Hematopoietic multipotent progenitor cell treated with erythropoietin and hydrocortisone succinate and interleukin-3 and kit ligand, for 4 days (in vitro differentiated cells): ENCODE measurements at places on chromosomes 7 and 10.

- peak; percentile 82 for DNase-seq
Measured at GRCh38 chr7:85186521-85187241, at the start of gene SEMA3D. Gene SEMA3D (minus strand): TSS chr7:85187056. CDS start chr7:85121891, 65,165 bp downstream.

- DNase-seq = no peak
Measured at GRCh38 chr7:43377196-43377960, 205.5 kb upstream of the STK17A start.

- no peak for DNase-seq
Measured at GRCh38 chr7:112876877-112877276, 86.7 kb upstream of the TMEM168 start.

DNA sequence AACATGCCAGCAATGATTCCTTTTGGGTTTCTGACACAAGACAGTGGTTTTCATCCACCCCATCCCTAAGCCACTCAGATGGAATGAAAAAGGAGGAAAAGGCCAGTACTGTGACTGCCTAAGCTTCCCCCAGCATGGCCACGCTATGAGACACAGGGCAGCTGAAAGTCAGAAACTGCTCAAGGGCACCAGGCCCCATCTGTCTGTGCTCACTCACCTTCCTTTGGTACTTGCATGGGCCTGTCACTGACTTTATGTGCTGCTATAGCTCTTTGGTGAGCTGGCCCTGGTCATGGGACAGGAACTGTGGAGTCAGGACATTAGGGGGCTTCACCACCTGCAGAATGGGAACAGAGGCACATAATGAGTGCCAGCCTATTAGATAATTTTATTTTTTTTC lies 21.2 kb upstream of the ACSM6 start:
- no peak for DNase-seq

GRCh38 chr7:51046103-51046466 lies 263.4 kb upstream of the GRB10 start:
- no peak for DNase-seq

- peak; percentile 37 for DNase-seq
Measured at GRCh38 chr10:77702166-77702565, 64.6 kb upstream of the KCNMA1 start.

GRCh38 chr10:22635650-22636049 lies 78.7 kb downstream of the PIP4K2A start:
- DNase-seq = no peak

GRCh38 chr10:87928996-87929395 lies 65.6 kb downstream of the PTEN start:
- no peak for DNase-seq

DNA sequence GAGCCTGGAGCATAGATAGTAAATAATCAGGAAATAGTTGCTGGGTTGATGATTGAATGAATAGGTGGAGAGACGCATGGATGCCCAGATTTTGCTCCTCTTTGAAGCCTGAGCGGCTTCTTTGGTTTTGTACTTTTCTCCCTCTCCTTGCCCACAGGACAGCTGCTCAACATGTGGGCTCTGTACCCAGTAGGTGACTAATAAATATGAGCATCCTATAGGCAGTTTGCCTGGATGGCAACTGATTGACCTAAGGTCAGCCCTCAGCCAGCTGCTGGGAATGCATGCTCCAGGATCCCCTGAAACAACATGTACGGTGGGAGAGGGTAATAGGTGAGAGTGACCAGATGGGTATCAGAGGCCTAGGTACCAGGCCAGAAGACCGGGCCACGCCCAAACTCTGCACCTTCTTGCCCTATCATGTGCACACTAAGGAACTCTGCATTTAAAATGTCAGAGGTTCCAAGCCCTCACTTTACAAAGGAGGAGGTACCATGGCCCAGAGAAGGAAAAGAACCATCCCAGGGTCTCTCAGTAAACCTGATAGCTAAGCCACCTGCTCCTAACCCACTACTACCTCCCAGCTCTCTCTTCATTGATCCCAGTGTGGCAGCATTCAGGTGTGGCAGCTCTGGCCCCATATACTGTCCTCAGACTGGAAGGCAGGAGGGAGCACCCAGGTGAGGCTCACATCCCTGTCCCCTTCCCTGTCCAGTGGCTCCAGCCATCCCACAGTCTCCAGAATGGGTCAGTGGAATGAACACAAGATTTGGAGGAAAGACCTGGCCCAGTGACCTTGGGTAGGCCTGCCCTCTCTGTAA lies 2.7 kb upstream of the ZCCHC24 start:
- DNase-seq = no peak

- peak; percentile 56 for DNase-seq
Measured at GRCh38 chr10:79025199-79025832, 43.5 kb upstream of the ZMIZ1 start.

DNA sequence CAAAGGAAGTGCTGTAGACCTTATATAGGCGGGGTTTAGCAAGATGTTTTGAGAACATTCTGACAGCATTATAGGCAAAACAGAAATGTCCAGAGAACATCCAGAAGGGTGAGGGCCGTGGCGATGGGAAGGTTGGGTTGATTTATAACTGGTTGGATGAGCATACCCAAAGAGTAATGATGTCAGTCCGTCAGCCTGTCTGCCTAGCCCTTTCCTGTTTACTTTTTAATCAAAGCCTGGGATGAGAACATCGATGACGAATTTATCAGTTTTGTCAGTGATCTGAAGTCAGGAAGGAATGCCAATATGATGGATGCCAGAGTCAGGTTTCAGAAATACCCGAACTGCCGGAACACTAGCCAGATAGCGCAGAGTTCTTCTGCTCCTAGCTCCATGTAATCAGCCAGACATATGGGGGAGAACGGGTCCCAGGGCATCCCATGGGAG lies 33.8 kb upstream of the TRIM8 start:
- no peak for DNase-seq

DNA sequence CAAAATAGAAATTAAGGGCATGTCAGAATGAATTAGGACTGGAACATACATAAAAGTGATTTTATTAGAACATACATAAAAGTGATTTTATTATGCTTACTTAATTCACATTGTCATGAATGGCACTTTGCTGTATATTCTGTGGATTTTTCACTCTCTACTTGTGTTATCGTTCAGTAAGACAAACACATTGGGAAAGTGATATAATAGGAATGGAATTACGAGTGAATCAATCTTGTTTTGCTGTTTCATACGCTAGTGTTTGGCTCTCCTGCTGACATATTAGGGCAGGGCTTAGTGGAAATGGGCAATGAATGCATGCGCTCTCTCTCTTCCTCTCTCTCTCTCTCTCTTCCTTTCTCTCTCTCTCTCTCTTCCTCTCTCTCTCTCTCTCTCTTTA lies 561.1 kb downstream of the ACTR3B start:
- DNase-seq = no peak

DNA sequence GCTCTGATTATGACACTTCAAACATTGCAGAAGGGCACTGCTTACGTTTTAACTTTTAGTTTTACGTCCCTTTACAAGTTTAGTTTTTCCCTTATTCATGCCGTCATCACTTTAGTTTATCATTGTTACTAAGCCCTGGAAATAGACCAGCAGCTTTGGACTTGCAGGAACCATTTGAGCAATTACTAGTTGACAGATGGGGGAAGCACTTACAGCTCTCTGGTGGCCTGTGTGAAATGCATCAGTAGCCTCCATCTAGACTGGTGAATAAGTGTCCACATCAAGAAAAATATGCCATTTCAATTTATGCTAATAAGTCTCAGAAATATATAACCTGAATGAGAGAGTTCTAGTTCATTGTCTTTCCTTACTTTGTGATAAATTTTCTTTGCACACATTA lies 194.9 kb upstream of the GRM3 start:
- DNase-seq = no peak

DNA sequence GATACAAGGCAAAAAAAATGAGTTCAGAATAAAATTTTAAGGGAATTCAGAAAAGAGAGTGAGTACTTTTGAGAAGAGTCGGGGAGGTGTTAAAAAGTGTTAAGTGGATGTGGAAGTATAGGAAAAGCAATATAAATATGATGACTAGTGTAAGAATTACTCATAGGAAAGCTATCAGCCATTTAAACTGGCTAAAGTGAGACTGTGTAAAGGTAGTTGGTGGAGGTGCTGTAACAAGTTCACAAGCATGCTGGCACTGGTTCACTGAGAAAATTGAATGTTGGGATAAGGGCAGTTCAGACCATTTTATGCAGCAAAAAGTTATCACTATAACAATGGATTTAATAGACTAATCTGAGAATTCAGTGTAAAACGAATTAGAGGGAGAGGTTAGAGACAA lies 179.0 kb upstream of the DKK1 start:
- DNase-seq = no peak
